T-cell (primary cell): ENCODE measurements at places on chromosomes 4 and X.

DNA sequence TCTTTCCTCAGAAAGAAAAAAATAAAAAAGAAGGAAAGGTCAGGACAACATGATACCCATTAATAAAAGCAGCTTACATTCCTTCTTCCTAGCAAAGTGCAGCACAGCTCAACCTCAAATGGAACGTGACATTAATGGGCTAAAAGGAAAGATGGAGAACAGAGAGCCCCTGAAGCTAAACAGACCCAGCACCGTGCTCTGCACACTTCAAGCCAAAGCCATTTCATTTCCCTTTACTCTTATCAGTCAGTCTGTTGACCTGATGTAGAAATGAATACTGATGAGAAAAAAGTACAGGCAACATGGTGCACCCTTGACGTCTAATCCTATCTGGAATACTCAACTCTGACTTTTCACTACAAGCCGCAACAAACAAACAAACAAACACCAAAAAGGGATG lies 57.7 kb upstream of the EDNRA start:
- DNase-seq = no peak

- DNase-seq = no peak
These were observed 15.3 kb downstream of the PDK3 start for GRCh38 chrX:24480400-24480865.

- peak; percentile 72 for DNase-seq
These were observed 60.9 kb downstream of the LEF1 start for GRCh38 chr4:108107729-108108382.

- no peak for DNase-seq
These were observed 127.7 kb downstream of the PRKX start for GRCh38 chrX:3585719-3586118.

DNA sequence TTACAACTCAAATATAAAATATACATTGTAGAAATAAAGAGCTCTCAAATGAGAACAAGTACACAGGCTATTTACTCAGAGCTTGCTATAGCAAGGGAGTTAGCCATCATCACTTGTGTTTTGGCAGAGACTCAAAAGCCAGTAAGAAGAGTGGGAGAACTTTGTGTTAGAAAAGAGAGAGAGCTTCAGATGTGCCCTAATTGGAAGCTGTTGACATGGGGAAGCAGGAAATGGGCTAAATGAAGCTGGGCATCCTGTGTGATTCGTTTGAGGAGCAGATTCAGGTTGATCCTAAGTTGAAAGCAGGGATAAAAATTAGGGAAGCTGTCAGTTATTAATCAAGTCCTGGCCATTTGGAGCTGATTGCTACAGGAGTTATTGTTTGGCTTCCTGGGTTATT lies 207.4 kb upstream of the MAOA start:
- DNase-seq = no peak

GRCh38 chr4:38601244-38601915 lies 62.6 kb upstream of the KLF3 start:
- no peak for DNase-seq

DNA sequence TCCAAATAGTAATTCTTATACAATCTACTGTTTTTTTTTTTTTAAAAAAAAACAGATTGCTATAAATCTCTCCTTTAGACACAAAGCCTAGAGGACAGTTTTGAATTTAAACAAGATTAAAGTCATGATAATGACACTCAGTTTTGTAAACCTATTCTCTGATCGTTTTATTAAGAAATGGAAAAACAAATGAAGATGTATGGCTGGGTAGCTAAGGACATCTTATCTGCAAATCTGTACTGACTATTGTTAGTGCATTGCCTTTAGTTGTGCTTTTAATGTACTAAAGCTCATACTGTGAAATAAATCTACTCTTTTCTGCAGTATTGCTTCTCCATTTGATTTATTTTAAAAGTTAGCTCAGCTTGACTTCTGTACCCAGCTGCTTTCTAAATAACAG lies 155.0 kb downstream of the UNC5C start:
- no peak for DNase-seq

DNA sequence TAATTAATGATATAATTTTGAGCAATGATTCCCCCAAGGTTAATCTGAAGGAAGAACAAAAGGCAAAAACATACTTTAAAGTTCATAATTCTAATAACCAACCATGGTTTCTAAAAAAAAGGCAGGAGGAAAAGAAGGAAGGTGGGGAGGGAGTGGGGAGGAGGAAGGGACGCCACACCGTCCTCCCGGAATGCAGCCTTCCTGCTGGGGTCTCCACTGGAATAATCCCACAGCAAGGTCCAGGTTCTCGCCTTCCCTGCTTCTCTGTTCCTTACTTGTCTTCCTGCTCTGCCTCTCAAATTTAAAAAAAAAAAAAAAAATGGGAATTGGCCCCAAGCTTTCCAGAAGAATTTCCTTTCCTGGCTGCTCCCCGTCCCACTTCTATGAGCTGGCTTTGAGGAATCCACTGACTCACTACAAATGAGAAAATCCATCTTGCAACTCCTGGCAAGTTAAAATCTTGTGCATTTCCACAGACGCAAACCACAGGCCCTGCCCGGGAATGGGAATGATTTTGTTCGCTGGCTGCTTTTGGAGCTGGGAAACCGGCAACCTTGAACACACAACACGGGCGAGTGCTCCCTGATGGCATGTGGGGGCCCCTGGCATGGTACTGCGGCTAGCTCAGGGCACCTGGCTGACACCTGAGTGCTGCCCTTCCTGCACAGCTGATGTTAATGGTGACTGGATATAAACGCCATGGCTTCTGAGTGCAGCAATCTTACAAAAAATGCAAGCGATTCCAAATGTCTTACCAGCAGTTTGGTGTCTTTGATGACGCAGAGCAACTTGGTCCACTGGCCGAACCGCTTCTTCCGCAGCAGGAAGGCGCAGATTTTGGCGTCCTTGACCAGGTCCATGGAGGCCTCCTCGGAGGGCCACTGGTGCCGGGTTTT lies 97.0 kb downstream of the AFAP1 start:
- no peak for DNase-seq

DNA sequence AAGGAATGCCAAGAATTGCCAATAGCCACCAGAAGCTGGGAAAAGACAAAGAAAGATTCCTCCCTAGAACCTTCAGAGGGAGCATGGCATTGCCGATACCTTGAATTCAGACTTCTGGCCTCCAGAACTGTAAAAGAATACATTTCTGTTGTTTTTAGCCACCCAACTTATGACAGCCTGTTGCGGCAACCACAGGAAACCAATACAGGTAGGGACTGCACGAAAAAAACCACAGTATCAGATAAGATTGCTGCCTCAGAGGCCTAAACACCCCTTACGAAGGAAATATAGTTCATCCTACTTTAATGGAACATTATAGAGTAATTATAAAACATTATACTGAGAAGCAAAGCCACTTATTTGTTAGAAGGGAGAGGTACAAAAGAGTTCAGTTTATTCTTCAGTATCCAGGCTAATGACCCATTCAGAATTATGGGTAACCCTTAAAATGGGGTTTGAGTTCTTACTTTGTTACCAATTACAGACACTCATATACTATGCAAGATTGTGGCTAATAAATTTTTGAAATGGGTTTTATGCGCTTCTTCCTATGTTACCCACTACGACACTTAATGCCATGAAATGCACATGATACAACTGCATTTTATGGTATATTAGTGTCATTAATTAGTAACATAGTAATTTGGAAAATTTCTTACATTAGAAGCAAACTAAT lies 37.4 kb upstream of the SMIM10L2A start:
- peak; percentile 26 for DNase-seq

DNA sequence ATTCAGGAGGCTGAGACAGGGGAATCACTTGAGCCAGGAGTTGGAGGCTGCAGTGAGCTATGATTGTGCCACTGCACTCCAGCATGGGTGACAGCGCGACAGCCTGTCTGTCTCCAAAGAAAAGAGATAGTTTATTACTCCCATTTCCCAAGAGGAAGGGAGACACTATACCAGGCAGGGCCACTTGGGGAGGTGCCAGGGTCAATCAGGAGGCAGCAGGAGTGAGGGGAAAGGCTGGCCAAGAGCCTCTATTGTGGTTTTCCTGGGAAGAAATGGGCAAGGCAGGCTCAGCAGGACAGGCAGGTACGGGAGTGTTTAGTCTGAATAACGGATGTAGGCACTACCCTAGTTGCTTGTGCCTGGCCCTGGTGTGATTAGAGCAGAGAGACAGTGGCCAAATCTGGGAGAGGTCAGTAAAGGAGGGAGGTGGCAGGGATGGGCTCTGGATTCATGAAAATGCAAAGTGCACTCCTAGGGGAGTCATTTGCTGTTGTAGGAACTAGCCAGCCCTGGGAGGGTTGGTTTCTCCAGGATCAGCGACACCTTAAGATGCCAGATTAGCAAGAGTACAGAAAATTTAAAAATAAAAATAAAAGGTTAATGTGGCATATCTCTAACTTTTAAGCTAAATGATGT lies 20.2 kb upstream of the CDKN2AIP start:
- no peak for DNase-seq

- DNase-seq = no peak
These were observed 33.7 kb downstream of the GABRB1 start for GRCh38 chr4:47065051-47065481.

- no peak for DNase-seq
These were observed 6.3 kb downstream of the PRAF2 start for GRCh38 chrX:49067285-49068120.

DNA sequence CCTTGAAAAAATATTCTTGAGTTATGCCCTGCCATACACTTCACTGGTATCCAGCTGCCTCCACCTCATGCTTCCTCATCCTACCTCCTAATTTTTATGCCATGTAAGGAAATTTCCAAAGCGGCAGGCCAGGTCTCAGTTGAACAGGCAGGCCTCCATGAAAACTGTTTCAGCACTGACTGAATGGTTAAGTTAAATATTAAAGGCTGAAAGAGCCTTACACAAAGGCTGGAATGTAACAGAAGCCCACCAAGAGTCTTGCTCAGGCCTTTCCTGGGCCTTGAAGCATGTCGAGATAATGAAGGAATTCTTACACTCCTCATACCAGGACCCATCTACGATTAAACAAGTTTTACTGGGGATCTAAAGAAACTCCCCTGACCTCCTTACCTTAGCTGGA lies 359.6 kb upstream of the NOCT start:
- DNase-seq = no peak
